ENCODE measurements at places on chromosomes 1 and 21. TPM values are rescaled to one million over a fixed set of nuclear protein-coding genes. Genes with fewer than 3 reads are reported as not detected.

KRTAP10-9 gene
- not detected for polyA plus RNA-seq

PEAR1 gene
- polyA plus RNA-seq: 5.9 TPM

GRCh38 chr21:29175408-29176134, 45.1 kb downstream of the MAP3K7CL start:
- no peak for DNase-seq

DNA sequence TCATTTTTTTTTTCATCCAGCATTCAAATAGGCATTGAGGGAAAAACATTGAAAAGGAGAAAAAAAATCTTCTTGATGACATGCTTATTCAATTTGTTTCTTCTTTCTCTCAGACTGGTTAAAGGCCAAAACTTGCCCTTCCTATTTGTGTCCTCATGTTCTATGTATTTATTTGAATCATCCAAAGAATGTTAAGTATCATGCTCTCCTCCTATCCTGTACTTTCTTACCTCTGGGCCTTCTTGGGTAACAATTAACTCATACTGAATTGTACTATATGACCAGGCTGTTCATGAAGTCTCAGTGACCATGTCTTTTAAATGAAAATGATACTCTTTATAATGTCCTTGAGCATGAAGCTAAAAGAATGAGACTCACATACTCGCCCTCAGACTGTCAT, 36.5 kb upstream of the DENND1B start:
- no peak for DNase-seq

- peak; percentile 75 for DNase-seq
Measured at GRCh38 chr1:244628789-244629188, 24.1 kb upstream of the DESI2 start.

DNA sequence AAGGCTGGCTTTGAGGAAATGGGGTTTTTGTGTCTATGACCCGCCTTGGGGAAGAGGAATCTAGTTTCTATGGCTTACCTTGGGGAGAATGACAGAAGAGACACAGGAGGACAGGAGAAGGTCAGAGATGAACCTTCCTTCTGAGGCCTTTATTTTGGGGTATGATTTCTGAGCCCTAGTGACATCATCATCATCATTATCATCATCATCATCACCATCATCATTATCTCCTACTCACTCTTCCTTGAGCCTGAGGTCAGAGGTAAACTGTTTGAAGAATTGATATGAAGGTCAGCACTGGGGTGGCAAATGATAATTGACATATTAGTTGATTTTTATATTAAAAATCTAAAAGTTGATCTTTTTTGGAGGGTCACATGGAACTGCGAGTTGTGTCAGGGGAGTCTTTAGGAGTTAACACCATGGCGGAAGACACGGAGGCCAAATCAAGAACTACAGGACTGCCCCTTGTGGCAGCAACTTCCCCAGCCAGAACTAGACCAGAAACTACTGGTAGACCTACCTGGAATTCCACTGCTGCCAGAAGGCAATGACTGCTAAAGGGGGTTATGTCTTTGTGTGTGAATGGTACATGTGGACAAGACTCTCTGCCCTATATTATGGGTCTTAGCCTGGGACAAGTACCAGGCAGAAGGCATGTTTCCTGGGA, 49.8 kb upstream of the WLS start:
- no peak for DNase-seq

- no peak for DNase-seq
Measured at GRCh38 chr1:2445162-2445822, 30.8 kb upstream of the PLCH2 start.

CYP4X1 gene
- 3.0 TPM for polyA plus RNA-seq

GRCh38 chr1:2232916-2233438, 4.9 kb downstream of the SKI start:
- DNase-seq: no peak

GRCh38 chr1:37752213-37752582, 12.7 kb downstream of the EPHA10 start:
- DNase-seq: no peak

DNA sequence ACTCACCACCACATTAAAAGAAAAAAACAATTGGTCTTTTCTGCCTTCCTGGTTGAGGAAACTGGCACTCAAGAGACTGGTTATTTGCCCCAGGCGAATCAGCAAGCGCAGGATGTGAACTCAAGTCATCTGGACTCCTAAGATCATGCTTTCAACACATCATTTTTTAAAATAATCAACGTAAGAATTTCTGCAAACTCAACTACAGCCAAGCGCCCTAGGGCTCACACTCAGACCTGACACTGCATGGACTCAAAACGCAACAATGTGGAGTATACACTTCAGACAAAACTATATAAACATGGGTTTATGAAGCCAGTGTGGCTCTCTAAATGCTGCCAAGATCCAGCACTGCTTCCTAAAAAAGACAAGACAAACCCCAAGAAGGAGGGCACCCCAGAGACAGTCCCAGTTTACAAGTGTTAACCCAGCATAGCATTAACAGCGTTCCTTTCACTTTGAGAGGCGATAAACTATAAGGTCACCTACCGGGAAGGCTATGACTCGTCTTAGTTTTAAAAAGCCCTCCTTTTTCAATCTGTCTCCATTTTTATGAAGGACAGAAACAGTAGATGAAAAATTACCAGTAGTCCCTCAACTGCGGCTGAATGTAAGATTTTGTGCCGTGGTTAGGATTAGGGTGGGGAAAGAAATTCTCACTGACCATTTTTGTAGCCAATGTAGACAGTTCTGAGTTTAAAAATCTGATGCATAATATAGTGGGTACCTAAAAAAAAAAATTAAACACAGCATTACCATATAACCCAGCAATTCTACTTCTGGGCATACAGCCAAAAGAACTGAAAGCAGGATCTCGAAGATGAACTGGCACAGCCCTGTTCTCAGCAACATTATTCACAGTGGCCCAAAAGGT, 54.8 kb downstream of the SIPA1L2 start:
- no peak for DNase-seq

- DNase-seq: peak; percentile 94
Measured at GRCh38 chr1:248873993-248874533, 15.2 kb upstream of the ZNF692 start.

DNA sequence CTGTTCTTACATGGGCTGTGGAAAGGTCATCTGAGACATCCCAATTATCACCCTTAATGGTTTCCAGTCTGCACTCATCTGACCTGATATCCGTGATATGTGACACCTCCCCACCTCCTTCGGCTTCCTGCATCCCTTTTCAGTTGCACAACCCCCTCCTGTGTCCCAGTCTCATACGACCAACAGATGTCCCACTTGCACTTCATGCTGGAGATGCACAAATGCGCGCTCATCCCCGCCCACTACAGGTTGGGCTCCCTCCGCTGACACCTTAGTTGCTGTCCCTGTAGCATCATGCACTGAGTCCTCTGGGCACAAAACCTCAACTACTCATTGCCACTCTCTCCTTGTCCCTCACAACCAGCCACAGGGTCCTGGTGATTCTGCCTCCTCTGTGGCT, 94.4 kb downstream of the MIS18A start:
- no peak for DNase-seq

PRKCZ gene
- 68.6 TPM for polyA plus RNA-seq

GSTM3 gene
- polyA plus RNA-seq: 132 TPM

DNA sequence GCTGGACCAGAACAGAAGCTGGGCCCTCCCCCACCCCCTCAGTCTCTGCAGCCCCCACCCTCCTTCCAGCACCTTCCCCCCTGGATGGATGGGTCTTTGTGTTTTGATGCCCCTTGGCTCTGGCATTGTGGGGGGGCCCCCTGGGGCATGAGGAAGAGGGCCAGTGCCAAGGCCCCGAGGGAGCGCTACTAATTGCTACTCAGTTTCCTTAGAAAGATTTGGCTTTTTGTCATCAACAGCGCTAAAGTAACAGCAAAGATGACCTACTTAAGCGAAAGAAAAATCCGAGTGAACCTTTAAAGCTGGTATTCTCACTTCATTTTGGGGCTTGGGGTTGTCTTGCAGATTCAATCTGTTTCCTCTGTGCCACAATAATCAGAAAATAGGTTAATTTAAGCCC, 63.5 kb downstream of the SKI start:
- DNase-seq: no peak

NADK gene
- polyA plus RNA-seq: 59.8 TPM

EVA1C gene
- polyA plus RNA-seq: 2.0 TPM

DNA sequence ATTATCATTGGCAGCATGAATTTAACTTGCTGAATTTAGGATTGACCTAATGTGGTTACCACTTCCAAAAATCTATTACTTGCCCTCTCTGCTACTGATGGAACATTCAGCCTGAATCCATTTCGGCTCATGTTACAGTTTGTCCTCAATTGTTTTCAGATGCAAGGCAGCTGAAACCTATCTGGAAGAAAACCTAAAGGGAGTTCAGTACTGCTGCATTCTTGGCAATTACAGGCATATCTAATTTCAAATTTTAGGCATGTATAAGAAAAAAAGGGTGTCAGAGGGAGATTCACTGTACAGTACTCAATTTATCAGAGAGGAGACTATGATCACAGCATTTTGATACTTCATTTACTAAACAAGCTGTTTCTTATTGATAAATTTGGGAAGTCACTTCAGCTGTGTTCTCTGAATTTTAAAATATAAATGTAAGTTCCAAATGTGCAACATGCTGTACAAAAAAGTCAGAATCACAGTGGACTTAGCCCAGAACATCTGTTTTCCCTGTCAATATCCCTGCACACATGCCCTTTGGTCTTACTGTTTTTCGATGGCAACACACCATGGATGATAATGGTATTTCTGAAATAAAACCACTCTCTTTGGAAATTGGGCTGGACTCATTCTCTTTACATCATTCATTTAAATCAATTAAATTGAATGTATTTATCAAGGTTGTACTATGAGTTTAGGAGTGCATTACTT, 651.6 kb upstream of the ADGRL4 start:
- no peak for DNase-seq

DNA sequence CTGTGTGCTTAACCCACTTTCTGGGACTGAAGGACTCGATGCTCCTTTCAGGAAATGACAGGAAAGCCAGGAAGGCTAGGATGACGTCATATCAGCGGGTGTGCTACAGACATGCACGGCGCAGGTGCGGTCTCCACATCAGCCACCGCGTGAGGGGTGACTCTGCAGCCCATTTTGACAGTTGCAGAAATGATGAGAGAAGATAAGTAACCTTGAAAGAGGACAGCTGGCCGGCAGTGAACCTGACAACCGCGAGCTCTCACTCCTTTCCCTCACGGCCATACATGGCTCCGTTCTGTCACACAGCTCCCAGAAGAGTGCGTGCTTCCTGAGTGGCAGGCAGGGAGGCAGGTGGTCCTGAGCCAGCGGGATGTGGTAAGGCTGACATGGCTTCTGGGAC, 1.7 kb upstream of the KRTAP10-5 start:
- no peak for DNase-seq

Measured in large intestine (tissue), 12 donors.